ENCODE measurements at places on chromosomes 4 and X.

DNA sequence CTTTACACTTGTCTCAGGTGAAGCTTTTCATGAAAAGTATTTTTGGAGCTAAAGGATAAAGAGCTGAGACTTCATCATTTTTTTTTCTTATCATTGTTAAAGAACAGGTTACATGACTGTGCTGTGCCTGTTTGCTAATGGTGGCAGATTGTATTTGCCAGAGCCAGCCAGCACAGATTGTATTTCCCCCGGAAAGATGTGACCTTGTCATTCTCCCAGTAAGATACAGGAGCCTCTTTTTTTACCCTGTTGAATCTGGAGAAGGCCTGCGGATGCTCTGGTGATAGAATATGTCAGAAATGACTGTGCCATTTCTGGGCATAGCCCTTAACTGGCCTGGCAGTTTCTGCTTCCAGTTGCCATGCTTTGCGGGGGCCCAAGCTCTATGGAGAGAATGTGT, 91.9 kb downstream of the GPRIN3 start:
- H3K27me3 ChIP-seq: peaks cover 3% of the 10 kb centered on the region
- H3K27ac ChIP-seq: no peak overlapping the region
- no peak for DNase-seq

DNA sequence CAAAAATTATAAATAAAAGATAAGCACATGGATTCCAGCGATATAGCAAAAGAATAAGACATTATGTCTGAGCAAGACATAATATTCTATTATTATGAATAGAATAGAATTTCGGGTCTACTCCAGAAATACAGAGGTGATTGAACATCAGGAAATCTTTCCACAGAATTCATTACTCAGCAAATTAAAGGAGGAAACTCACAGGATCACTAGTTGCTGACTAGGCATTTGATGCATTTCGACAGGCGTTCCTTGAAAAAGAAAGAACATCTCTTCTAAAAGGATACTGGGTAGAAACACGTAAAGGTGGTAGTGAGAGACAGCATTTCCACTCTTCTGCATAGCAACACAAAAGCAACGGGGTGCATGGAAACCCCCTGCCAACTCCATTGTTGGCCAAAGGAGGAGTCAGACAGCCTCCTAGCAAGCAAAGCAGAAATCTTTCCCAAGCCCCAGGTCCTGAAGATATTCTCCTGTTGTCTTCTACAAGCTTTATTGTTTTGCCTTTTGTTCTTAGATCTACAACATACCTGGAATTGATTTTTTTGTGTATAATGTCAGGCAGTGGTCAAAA, 14.3 kb upstream of the PDZD4 start:
- no peaks in the 10 kb centered on the region for H3K36me3 ChIP-seq
- H3K4me3 ChIP-seq: no peak overlapping the region
- H3K4me1 ChIP-seq: no peaks in the 10 kb centered on the region

- H3K4me1 ChIP-seq: no peaks in the 10 kb centered on the region
- no peak overlapping the region for H3K4me3 ChIP-seq
- DNase-seq: no peak
- H3K27me3 ChIP-seq: no peaks in the 10 kb centered on the region
Measured at GRCh38 chrX:124895947-124896346, 423.7 kb upstream of the TEX13C start.

DNA sequence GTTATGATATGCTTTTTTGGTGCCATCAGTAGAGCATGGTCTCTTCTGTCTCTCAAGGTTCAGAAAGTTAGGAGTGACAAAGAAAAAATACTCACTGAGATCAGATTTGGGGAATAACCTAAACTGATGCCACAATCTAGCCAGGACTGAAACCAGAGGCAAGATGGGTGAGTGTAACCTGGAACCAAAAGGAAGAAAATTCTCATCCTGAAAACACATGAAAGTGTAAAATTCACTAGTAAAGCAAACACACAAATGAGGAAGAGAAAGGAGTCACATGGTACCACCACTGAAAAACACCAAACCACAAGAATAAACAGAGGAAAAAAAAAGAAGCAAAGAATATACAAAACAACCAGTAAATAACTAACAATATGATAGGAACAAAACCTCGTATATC, 96.4 kb downstream of the ANXA10 start:
- H3K4me3 ChIP-seq: no peak overlapping the region
- DNase-seq: no peak
- no peaks in the 10 kb centered on the region for H3K36me3 ChIP-seq
- no peak overlapping the region for H3K27ac ChIP-seq

Measured in CD4-positive, CD25-positive, alpha-beta regulatory T cell (primary cell).